NCI-H187 treated with DMSO at 0.1 percent for 48 hours (cell line): ENCODE measurements at places on chromosomes 1 and 21.
A peak's percentile ranks its signal among the peaks of the same experiment; 100 is the strongest.

- no peak for DNase-seq
Measured at GRCh38 chr1:11862890-11863289, 4.1 kb upstream of the NPPB start.

DNA sequence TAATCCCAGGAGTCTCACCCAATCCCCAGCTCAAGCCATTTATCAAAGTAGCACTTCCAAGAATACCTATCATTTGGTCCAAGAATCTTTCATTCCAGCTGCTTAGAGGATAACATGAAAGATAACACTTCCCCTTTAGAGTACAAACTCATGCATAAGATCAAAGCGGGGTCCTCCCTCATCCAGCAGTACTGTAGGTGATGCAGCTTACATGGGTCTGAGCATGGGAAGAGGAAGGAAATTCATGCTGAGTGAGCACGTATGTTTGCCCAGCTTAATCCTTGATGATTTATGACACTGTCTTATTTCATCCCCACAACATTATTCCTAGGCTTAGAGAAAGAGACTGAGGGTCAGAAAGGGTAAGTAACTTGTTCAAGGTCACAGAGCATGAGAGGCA is 167.1 kb upstream of the GJB5 start:
- DNase-seq = no peak

DNA sequence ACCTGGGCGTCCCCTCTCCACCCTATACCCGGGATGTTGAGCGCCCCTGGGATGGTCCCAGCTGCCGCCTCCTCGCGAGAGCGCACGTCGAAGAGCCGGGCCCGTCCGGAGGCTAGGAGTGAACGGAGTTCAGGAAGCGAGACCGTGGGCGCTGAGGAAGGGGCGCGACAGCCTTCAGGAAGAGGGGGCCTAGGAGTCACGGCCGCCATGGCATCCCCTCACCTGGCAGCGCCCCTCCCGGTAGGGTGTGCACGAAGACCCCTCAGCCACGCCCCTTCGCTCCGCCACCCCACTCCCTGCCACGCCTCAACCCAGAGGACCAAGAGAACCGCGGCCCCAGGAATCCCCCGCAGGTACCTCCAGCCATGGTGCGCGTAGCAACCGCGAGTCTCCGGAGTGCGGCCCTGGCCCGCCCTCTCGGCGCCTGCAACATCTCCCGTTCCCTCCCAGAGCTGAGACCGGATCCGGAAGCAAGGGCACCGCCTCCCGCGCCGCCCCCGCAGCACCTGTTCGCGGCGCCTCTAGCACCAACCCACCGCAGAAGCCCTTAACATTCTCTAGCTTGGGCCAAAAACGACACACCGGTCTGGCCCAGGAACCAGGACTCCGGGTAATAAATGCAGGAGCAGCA is at the start of gene TSTD1:
Gene TSTD1 (minus strand): TSS at position 442 of the 631 bp plus-strand sequence. CDS start 75 bp downstream, at position 367.
- DNase-seq = peak; percentile 54

DNA sequence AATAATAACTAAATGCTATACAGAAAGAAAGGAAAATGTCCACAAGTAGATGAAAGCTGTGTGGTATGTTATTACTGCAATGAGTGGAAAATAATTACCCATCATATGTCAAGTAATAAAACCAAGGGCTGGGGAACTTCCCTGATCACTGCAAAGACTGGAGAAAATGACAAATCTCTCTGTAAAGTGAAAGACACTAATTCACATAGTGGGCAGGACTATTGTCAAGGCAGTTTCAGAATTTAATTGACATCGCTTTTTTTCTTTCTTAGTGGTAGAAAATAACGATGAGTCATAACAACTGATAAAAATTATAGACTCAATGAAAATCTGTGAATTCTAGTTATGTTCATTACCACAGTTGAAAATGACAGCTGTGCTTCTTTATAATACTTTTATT is 153.7 kb upstream of the ST6GALNAC5 start:
- DNase-seq = no peak

GRCh38 chr1:214967865-214968575 is 114.5 kb upstream of the KCNK2 start:
- no peak for DNase-seq

DNA sequence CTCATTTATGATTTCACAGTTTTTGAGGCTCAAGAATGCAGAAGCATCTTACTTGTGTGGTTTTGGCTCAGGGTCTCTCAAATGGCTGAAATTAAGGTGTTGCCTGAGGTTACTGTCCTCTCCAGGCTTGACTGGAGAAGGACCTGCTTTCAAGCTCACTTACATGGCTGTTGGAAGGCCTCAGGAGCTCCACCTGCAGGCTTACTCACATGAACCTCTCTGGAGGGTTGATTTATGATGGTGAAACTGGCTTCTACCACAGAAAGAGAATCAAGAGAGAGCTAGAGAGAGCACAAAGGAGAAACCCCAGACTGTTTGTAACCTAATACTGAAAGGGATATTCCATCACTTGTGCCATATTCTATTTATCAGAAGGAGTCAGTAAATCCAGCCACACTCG is 6.2 kb upstream of the KCNK2 start:
- no peak for DNase-seq

GRCh38 chr1:47608296-47608875 is 170.5 kb downstream of the FOXD2 start:
- no peak for DNase-seq
